ENCODE measurements at places on chromosomes 3 and 15.

- DNase-seq: no peak
These were observed 84.3 kb downstream of the EEFSEC start for GRCh38 chr3:128237348-128238183.

DNA sequence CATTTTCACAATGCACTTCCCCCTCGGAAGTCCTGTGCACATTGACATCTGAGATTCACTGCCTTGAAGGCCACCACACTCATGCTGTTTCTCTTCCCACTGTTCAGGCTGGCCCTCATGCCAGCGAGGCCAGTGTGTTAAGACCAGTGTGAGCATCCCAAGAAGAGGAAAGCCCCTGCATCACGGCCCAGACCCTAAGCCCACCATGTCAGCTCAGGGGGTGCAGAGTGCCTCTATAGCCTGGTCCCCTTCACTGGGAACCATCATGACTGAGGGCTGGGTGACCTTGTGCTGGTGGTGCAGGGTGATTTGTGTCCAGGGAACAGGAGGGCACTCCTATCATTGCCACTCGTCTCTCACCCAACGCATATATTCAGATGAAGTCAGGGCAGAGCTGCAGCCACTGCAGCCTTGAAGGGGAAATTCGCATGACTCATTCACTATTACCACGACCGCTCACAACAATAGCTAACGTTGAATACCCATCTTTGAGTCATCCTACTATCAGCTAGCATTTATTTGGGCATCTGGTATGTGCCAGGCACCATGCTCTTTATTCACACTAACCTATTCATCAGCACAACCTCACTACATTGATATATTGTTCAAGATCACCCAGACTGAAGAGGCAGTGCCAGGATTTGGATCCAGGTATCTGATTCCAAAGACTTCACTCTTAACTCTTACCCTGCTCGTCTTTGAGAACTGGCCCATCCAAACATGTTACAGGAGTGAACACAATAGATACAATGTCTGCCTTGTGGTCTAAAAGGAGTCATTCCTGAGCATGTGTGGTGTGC lies 58.8 kb upstream of the SLC6A11 start:
- no peak for DNase-seq

GRCh38 chr15:74422652-74423430 lies 10.9 kb downstream of the SEMA7A start:
- no peak for DNase-seq

DNA sequence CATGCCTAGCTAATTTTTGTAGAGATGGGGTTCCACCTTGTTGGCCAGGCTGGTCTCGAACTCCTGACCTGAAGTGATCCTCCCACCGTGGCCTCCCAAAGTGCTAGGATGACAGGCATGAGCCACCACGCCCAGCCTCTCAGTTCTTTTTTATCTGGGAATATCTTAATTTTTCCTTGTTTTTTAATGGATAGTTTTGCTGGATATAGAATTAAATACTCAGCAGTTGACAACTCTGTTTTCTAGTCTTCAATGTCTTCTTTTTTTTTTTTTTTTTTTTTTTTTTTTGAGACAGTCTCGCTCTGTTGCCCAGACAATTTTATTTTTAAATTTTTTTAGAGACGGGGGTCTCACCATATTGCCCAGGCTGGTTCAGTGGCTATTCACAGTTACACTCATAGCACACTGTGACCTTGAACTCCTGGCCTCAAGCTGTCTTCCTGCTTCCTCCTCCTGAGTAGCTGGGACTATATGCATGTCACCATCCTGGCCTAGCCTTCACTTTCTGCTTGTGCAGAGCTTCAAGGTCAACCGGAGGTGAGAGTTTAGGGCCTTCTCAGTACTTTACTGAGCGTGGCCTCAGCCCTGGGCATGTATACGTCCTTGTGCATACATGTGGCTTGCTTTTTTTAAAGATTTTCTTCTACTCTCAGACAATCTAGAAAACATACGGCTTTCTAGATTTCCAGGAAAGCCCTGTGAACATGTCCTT lies 120.5 kb downstream of the ZNF609 start:
- no peak for DNase-seq

DNA sequence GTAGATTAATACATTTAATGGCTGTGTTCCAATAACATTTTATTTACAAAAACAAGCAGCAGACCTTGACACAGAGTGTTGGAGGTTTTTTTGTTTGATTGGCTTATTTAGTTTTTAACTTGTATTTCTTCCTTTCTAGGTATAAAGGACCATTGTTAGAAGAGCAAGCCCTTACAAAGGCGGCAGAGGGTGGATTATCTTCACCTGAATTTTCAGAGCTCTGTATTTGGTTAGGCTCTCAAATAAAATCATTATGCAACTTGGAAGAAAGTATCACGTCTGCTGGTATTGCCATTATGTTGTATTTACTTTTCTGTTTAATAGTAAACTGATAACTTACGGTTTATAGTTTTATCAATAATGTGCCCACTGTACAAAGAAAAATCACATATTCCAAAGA lies 10.0 kb downstream of the FAM98B start:
- DNase-seq: no peak

DNA sequence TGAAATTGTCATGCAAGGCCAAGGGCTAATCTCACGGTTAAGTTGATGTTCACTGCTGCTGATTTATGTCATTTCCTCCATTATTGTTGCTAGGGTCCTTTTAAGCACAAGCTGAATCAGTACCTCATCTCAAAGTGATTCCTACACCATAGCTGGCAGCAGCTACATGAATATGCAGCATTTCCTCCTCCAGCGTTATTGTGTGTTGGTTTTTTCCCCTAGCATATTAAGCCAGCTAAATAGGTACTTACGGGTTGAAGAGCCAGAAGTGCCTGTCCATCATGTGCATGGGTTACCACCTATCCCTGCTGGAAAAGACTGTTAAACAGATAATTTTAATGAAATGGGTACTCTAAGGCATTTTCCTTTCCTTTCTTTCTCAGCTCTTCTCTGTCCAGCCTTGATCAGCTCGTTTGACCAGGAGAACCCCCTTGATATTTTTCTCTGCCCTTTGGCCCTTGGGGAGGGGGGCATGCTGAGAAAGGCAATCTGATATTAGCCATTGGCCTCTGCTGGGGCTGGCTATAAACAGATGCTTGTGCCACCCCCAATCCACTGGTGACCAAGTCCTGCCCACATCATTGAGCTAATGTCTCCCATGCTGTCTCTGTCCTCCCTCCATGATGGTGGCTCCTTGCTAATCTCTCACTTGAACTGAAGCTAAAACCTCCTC lies 115.6 kb upstream of the PLXNA1 start:
- no peak for DNase-seq

- DNase-seq: no peak
These were observed 49.5 kb downstream of the ARHGAP31 start for GRCh38 chr3:119343719-119344118.

- no peak for DNase-seq
These were observed 30.4 kb downstream of the SKIL start for GRCh38 chr3:170387950-170388349.

DNA sequence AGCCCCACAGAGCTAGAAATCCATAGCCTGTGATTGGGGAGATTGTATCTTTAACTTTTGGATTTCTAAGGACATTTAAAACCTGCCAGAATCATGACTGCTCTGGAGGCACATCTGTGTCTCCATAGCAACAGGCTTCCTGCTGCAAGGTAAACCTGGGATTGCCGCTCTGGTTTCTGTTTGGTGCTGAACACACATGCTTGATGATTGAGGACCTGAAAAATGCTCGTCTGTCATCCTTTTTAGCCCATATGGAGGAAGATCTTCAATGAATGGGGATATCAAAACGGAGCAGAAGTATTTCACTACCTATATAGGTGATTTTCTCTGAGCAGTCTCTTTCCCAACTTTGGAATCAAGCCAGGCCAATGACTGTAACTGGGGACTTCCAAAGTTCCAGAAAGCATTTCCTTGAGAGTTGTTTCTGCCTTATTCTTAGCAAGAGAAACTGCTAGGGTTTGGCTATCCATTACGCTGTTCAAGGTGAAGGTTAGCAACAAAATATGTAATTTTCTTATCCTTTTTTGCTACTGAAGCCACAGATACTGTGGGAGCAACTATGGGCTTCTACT lies 96.5 kb upstream of the TNIK start:
- DNase-seq: no peak

DNA sequence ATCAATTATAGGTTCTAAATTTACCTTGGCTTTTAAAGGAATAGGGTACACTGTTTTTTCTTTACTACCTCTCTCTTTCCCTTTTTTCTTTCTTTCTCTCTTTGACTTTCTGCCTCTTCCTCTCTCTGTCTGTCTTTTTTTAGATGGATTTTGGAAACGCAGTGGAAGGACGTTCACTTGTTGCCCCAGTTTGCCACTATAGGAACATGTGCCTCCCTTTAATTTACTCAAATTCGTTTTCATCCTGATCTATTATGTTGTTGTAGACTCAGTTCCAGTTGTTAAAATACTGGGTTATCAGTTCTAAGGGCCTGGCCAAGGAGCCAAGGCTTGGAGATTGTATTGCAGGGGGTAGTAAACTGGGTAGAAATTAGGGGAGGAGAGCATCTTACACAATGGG lies 1.1 kb upstream of the SPINK8 start:
- no peak for DNase-seq

- DNase-seq: no peak
These were observed 15.2 kb downstream of the TRAIP start for GRCh38 chr3:49841126-49841696.

DNA sequence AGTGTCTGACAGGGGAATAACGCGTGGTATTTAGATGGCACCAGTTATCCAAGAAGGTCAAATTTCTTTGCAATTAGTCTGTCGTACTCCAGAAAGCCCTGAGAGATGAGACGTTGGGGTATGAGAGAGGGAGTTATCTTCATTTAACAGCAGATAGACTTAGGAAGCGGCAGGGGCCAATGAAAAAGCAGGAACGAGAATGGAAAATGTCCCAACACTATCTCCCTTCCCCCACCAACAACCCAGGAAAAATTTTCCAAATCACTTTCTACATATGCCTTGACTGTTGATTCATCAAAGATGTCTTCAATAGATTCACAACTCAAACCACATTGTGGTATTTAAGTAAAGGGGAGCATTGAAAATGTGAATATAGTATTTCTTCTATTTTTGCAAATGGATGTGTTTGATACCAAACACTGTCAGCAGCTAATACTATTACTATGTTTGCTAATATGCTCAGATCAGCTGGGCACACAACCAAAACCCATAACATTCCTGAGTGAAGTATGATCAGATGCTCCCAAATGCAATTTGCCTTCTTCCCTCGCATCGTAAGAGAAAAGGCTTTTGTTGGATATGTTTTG lies 13.3 kb upstream of the GREM1 start:
- DNase-seq: no peak

DNA sequence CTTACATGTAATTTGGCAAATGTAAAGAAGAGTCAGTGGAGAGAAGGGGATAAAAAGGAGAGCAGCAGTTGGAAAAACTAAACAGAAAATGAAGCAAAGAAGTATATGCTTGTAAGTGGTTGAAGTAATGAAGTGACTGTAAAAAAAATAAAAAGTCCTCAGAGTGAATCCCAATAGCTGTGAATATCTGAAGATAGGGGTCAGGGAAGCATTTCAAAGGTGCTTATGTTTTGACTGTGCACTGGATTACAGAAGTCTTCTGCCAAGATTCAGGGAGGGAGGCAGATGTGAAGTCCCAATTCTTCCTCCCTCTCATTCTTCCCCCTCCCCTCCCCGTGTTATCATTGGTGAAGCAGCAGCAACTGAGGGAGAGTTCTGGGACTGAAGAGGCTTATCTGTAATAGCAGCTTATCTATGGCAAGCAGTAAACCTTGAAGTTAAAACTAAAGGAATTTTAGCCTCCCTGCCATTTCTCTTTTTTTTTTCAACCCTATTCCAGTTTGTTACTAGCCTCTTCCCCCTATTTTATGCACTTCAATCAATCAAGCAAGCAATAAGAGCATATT lies 597.9 kb downstream of the IGSF11 start:
- DNase-seq: no peak

DNA sequence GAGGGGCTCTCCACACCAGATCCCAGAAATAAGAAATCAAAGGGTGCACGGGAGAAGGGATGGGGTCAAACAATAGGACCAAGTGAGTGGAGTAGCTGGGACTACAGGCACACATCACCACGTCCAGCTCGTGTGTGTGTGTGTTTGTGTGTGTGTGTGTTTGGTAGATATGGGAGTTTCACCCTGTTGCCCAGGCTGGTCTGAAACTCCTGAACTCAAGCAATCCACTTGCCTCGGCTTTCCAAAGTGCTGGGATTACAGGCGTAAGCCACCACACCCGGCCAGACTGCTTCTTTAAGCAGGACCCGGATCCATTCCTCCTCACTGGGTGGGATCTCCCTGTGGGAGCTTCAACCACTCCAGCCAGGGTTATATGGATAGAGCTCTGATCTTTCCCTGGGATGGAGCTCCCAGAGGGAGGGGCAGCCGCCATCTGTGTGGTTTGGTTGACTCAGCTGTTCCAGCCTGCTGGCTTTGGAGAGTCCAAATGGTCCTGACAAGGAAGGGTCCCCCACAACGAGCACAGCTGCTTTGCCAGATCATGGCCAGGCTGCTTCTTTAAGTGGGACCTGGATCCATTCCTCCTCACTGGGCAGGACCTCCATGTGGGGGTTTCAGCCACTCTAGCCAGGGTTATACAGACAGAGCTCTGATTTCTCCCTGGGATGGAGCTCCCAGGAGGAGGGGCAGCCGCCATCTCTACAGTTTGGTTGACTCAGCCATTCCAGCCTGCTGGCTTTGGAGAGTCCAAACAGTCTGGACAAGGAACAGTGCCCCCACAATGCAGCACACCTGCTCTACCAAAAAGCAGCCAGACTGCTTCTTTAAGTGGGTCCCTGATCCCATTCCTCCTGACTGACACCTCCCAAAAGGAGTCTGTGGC lies 9.1 kb upstream of the AVEN start:
- no peak for DNase-seq

GRCh38 chr15:66569461-66570137 lies 3.8 kb upstream of the LCTL start:
- DNase-seq: no peak

GRCh38 chr3:174495311-174495710 lies 363.8 kb upstream of the NAALADL2 start:
- no peak for DNase-seq

DNA sequence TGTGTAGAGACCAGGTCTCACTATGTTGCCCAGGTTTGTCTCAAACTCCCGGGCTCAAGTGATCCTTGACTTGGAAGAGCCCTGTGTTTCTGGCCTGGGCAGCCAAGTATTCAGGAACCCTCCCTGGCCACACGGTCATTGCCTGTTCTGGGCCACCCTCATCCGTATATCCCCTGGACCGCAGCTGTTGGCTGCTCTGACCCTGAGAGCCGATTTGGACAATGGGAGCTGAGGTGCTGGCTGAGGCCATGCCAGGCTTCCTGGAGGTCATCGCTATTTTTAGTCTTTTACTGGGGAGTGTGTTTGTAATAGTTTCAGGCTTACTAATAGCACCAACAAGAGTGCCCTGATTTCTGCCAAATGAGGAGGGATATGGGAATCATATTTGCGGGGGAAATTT lies 60.7 kb downstream of the ADAMTS7 start:
- DNase-seq: no peak

GRCh38 chr15:90680371-90680935 lies 36.7 kb upstream of the BLM start:
- DNase-seq: no peak

GRCh38 chr3:50470658-50471057 lies 32.8 kb downstream of the CACNA2D2 start:
- DNase-seq: no peak

Data from cortex of kidney (tissue), 1 donor.